Dermis microvascular lymphatic vessel endothelial cell (primary cell): ENCODE measurements at places on chromosomes 11 and 22.

GRCh38 chr22:39388261-39389011, 11.1 kb upstream of the TAB1 start:
- DNase-seq = peak; percentile 42

DNA sequence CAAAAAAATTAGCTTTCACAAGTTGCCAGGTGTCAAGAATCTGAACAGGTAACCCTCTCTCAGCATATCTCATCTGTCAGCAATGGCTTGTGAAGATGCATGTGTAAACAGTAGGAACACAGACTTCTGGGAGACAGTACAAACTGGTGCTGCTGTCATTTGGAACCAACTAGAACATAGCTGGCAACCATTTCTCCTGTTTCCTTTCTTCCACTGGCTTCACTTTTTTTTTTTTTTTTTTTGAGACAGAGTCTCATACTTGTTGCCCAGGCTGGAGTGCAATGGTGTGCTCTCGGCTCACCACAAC, 2.1 kb upstream of the PIK3C2A start:
- DNase-seq = no peak

DNA sequence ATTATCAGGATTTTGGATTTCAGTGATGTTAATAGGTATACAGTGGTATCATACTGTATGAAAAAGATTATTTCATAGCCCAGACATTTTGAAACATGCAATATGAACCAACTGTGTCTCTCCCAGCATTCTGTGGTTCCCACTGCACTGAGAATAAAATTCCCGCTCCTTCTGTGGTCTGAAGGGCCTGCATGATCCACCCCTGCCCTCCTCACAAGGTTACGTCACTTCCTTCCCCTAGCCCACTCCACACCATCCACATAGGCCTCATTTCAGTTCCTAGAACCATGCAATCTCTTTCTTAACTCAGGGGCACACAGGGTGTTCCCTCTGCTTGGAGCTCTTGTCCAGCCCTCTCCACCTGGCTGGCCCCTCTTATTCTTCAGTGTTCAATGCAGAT, 103.1 kb downstream of the TSPAN18 start:
- no peak for DNase-seq

- DNase-seq = no peak
These were observed 25.4 kb upstream of the DDI1 start for GRCh38 chr11:104011044-104011443.

GRCh38 chr11:77800449-77800848, 20.1 kb downstream of the RSF1 start:
- DNase-seq = no peak

GRCh38 chr22:37850801-37851200, 1.6 kb downstream of the EIF3L start:
- DNase-seq = no peak

DNA sequence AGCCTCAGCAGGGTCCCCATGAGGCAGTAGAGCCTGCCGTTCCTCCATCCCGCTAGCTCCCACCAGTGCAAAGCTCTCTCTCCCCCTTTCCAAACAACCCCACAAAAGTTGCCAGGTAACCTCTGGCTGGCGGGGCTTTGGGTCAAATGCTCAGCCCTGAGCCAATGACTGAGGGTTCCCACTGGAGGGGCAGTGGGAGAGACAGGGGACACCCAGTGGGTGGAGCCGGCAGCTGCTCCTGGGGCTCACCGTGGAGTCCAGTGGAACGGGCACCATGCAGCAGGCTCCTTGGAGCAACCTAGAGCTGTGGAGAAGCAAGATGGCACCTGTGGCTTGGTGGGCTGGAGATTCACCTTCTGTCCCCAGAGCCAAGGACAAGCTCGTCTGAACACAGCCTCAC, 25.0 kb upstream of the PPARA start:
- no peak for DNase-seq

GRCh38 chr22:46122511-46122971, 27.8 kb upstream of the PPARA start:
- peak; percentile 29 for DNase-seq

DNA sequence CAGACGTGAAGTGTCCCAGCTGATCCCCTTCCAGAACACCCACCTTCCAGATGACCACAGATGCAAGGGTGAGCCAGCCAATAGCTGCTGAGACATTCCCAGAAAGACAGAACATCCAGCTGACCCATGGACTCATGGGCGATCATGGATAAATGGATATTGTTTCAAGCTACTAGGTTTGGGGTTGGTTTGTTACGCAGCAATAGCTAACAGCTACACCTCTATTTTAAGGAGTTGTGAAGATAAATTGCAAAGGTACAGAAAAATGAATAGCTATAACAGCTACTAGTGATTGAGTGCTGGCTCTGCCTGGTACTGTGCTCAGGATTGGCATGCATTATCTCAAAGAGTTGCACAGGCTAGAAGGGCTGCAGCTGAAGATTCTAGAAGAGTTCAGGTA, 122.5 kb downstream of the MIAT start:
- no peak for DNase-seq

GRCh38 chr11:33893711-33894397, 2.0 kb upstream of the LMO2 start:
- no peak for DNase-seq

GRCh38 chr11:87254562-87254961, 216.8 kb downstream of the TMEM135 start:
- no peak for DNase-seq

GRCh38 chr11:62922653-62923431, 1.7 kb upstream of the CHRM1 start:
- DNase-seq = no peak

- no peak for DNase-seq
These were observed 13.5 kb upstream of the HMOX1 start for GRCh38 chr22:35367331-35367886.

DNA sequence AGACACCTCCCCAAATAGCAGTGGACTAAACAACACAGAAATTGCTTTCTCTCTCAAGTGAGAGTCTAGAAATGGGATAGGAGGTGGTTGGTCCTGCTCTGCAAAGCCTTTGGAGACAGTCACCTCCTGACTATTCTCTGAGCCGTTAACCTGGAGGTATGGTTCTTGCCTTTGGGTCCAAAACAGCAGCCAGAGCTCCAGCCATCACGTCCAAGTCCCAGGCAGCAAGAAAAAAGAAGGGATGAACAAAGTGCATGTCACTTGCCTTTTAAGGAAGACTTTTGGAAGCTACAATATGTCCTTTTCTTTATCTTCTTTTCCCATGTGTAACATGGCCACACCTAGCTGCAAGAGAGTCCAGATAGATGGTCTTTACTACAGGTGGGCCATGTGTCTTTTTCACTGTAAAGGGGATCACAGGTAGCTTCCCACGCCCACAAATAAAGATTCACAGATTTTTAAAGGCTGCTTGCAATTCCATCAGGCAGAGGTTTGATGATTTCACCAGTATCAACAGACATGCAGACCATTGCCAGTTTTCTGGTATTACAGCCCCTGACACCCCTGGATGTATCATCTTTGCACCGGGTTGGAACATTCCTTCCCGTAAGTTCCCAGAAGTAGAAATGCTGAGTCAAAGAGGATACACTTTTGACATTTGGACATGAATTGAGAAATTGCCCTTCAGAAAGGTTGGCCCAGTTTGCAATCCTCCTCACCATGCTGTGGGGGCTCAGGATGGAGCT, 66.0 kb downstream of the MYEOV start:
- no peak for DNase-seq
